Activated T-cell treated with anti-CD3 and anti-CD28 coated beads, Interleukin-2, amount 50 U/mL, for 48 hours (primary cell): ENCODE measurements at places on chromosomes 11 and 22.

GRCh38 chr11:18791969-18792628 lies 501 bp upstream of the PTPN5 start:
- no peak for DNase-seq

GRCh38 chr11:114147375-114148012 lies 88.0 kb downstream of the ZBTB16 start:
- DNase-seq: no peak

DNA sequence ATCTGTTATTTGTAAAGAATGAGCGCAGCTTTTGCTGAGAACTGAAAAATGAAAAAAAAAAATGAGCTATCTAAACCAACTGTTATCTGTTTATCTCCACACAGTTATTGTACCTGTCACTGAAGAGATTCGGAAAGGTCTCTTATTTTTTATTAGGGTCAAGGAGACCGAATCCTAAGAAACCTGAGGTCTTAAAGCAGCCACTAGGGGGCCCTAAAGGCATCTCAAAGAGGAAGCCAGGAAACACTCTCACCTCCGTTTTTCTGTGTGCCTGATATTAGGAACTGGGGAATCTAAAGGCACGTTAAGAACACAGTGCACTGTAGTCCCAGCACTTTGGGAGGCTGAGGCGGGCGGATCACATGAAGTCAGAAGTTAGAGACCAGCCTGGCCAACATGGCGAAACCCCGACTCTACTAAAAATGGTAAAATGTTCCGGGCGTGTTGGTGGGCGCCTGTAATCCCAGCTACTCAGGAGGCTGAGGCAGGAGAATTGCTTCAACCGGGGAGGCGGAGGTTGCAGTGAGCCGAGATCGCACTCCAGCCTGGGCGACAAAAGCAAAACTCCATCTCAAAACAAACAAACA lies 3.5 kb upstream of the LARGE1 start:
- peak; percentile 27 for DNase-seq

DNA sequence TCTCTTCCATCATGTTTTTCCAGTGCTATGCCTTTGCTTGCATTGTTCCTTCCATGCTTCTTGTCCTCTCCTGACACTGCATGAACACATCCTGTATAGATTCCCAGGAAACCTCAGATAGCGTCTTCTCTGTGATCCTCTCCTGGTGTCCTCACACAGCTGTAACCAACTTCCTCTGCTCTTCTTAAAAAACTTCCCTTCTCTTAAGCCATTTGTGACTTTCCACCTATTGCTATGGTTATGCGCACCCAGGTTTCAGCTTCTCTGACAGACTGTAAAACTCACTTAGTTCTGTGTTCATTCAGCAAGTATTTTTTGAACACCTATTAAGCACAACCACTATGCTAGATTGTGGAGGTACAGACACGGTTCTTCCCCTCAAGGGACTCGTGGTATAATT lies 5.1 kb upstream of the APLP2 start:
- no peak for DNase-seq

- no peak for DNase-seq
Measured at GRCh38 chr11:39304586-39304985, 2154.9 kb downstream of the LRRC4C start.

- DNase-seq: no peak
Measured at GRCh38 chr11:71272161-71272560, 19.8 kb upstream of the SHANK2 start.

DNA sequence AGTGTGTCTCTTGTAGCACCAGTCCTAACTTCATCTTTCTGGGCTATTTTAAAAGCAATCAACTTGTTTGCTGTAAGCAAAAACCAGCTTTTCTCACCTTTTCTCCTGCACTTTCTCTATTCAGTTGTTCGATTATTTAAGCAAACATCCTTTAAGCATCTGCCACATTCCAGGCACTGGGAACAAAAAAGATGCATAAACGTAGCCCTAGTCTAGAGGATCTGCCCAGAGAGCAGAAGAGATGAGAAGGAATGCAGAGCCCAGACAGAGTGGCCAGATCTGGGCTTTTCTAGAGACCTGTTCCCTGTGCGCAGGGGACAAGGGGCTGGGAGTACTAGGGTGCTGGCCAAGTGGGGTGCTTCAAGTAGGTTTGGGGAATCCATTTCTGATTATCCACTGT lies 8.4 kb downstream of the APLNR start:
- no peak for DNase-seq

DNA sequence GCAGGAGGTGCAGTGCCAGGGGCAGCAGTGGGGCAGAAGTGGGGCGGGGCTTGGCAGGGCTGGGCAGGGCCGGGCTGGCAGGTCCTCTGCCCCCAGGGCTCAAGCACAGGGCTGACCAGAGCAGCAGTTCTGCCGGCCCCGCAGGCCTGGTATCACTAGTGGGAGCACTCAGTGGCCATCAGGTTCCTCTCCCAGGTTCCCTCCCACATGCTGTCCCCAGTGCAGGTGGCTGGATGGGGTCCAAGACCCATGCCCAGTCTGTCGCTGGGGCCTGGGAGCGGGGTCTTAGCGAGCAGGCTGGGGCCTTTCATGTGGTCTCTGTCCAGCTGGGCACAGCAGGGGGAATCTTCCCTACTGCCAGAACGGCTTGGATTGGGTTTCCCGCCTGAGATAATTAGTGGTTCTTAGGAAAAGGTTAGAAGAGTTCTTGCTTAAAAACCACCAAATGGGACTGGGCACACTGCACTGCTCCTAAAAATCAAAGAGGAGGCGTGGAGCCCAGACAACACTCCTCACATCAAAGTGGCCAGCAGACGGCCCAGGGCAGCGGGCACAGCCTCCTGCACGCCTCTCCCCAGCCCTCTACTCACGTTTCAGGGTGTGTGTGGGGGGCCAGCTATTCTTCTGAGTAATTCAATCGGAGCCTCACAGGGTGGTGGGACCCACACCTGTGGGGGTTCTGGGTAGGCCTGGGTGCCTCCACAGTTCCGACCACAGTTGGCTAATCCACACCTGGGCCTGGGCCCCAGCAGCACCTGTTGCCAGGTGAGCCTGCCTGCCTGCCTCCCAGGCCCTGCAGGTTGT lies 45.6 kb downstream of the TPCN2 start:
- no peak for DNase-seq

GRCh38 chr11:2999464-2999998 lies 7.4 kb upstream of the NAP1L4 start:
- no peak for DNase-seq

DNA sequence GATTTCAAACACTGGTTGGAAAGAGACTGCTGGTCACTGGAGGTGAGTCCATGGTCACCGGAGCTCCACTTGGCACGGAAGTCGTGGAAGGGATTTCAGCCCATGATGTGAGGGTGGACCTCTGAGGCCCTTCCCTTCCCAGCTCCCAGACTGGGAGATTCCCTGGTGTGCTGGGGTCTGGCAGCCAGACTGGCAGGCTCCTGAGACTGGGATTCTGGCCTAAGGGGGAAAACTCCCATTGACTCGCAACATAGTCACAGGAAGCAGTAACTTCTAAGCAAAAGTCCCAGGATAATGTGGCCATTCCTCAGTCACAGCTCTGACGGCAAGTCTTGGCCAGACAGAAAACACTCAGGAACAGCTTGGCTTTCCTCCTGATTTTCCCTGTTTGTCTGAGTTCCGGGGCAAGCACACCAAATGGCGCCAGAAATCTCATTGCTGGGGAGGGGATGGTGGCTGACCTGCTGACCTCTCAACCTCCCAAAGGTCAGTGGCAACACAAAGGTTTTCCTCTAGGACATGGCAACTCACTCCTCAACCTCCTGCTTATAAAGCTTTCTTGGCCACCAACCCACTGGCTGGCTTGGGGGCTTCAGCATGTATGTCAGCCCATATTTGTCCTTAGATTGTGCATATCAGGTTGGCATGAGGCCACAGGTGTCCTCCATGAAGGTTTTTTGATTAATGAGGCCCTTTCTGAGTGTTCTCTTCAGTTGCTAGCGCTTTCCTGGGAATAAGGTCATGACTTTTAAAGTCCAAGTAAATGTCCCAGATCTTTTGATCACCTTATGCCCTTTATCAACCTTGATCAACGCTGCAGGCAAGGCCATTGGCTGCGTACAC lies 99.5 kb downstream of the CCDC81 start:
- DNase-seq: no peak

GRCh38 chr11:130646881-130647280 lies 198.4 kb downstream of the ADAMTS15 start:
- DNase-seq: no peak

GRCh38 chr11:8228231-8228630 lies 35.4 kb downstream of the LMO1 start:
- no peak for DNase-seq

DNA sequence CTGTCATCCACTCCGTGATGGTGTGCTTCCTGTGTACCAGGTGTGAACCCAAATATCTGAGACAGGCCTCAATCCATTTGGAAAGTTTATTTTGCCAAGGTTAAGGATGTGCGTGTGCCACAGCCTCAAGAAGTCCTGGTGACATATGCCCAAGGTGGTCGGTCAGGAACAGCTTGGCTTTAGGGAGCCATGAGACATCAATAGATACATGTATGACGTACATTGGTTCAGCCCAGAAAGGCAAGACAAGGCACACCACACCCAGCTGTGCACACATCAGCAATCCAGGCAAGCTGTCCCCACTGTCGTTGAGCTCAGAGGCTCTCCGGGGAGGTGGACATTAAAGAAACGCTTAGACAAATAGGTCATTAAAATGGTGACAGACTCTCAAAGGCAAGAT lies 56.8 kb upstream of the SHANK2 start:
- no peak for DNase-seq

- DNase-seq: no peak
Measured at GRCh38 chr11:35780951-35781860, 118.6 kb downstream of the TRIM44 start.

- DNase-seq: no peak
Measured at GRCh38 chr11:125348141-125348651, 147.9 kb downstream of the FEZ1 start.

DNA sequence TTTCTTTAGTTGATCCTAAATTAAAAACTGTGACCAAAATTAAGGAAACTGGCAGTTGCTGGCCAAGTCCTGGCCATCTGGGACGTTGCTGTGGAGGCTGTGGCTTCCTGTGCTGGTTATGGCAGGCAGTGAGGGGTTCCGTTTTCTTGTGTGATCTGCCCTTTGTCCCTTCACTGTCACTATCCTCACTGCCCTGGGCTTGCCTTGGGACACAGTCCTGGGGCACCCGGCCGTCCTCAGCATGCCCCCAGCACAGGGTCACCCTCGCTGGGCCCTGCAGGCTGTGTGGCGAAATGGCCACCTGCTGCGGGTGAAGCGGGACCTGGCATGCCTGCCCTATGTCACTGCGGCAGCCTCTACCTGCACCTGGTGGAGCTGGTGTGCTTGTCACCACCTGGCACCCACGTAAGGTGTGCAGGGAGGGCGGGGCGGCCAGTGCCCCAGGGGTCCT lies 52.5 kb upstream of the SLC22A12 start:
- no peak for DNase-seq

GRCh38 chr11:78731027-78731426 lies 156.4 kb upstream of the NARS2 start:
- DNase-seq: no peak

DNA sequence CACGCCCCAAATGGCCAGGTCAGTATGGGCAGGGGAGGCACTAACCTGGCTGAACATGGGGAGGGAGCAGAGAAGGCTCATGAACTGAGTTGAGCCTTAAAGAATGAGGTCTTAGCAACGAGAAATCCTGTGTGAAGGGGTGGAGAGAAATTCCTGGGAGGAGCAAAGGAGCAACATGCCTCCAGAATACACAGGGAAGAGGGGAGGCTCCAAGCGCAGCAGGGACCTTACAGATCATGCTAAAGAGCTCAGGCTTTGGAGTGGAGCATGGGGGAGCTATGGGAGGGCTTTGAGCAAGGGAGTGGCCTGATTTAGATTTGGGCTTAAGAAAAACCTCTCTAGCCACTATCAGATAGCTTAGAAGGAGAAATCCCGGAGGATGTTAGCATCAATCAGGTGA lies 88.1 kb downstream of the MN1 start:
- no peak for DNase-seq

DNA sequence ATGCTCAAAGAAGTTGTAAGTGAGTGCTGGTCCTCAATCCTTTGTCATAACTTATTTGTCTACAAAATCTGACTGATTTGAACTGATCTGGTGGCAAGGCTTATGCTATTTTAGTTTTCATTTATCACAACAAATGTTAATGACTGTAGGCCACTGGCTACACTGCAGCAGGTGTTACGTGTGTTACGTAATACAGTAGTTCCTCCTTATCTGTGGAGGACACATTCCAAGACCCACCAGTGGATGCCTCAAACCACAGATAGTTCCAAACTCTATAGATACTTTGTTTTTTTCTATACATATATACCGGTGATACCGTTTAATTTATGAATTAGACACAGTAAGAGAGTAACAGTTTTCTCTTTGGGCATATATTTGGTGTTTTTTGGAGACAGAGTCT lies 7.0 kb downstream of the MADD start:
- no peak for DNase-seq
